ENCODE measurements at places on chromosomes 1 and 21.

DNA sequence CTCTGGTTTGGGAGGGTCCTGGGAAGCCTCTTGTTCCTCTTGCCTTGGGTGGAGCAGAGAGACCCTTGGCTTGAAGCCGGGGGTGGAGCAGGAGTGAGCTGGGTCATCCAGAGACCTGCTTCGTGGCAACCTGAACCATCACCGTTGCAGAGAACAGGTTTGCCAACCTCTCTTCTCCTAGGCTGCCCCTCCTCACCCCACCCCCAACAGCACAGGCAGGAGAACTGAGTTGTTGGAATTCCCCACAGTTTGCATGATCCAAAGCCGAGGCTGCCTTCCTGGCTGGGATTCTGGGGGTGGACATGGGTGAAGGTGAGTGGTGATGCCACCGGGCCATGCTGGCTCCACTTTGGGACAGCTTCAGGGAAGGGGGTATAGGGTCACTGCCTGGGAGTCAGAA is 2.2 kb downstream of the WNT4 start:
- DNase-seq: no peak

- no peak for DNase-seq
Measured at GRCh38 chr1:111864862-111865261, 109.2 kb downstream of the DDX20 start.

DNA sequence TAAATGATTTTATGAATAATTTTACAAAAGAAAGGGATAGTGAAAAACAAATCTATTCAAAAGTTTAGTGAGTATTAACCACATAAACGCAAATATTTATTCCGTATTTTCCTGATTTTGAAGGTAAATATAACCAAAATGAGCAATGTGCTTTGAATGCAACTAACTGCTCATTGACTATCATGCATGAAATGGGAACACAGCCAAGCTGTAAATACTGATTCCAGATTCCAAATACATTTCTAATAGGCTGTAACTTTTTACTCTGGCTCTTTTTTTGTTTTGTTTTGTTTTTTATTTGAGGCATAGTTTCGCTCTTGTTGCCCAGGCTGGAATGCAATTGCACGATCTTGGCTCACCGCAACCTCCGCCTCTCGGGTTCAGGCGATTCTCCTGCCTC is 41.8 kb downstream of the SELENOF start:
- DNase-seq: no peak

DNA sequence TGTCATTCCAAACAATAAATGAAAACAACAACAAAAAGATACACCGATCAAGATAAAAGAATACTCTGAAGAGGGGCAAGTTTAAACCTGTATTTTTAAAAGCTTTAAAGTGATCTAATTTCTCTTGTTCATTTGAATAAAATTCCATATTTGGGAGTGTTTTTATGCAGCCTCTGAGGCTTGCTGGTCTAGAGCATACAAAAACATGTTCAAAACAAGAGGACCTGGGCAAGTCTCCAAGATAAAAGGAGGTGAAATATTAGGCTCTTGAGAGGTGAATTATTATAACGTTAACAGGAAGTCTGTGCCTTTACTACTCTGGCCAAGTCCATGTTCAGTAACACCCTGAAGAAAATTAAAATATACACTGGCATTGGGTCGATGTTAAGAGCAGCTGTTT is 20.1 kb downstream of the URB1 start:
- DNase-seq: no peak

- DNase-seq: no peak
Measured at GRCh38 chr21:44957901-44958451, 18.1 kb downstream of the SLX9 start.

GRCh38 chr1:27655151-27655937 is 16.6 kb downstream of the IFI6 start:
- DNase-seq: no peak

DNA sequence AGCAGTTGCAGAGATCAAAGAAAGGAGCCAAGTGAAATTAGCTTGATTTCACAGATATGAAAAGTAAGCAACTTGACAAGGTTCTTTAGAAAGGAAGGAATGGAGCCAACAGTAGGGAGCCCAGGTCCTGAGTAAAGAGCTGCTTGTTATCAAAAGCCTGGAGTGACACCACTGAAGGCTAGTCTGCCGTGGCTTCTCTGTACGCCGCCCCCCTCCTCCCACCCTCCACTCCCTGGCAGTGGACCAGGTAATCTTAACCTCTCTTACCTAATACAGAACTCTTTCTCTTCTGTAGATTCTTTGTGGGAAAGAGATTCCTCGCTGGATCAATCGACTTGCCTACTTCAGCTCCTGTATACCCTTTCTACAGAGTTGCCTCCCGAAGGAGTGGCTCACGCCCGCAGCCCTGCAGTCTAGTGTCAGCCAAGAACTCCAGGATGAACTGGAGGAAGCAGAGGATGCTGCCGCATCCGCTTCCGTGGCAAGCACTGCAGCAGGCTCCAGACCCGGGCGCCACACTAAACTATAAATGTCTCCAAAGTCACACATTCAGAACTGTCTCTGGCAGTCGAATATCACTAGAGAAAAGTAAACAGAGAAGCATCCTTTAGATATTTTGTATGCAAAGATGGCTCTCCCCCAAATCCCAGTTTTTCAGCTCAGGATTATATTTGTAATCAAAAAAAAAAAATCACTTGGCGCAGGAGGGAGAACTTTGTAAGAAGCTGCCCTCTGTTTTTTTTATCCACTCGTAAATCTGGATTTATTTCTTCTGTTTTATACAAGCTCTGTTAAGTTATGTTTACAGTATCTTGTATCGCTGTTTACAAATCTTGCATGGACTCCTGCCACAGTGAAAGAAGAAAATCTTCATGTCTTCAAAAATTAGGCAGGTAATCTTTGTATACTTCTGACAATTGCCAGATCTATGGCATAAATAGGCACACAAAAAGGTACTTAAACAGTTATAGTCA is 52.6 kb downstream of the DESI2 start:
- no peak for DNase-seq

- DNase-seq: no peak
Measured at GRCh38 chr1:200131551-200132125, 104.1 kb downstream of the NR5A2 start.

DNA sequence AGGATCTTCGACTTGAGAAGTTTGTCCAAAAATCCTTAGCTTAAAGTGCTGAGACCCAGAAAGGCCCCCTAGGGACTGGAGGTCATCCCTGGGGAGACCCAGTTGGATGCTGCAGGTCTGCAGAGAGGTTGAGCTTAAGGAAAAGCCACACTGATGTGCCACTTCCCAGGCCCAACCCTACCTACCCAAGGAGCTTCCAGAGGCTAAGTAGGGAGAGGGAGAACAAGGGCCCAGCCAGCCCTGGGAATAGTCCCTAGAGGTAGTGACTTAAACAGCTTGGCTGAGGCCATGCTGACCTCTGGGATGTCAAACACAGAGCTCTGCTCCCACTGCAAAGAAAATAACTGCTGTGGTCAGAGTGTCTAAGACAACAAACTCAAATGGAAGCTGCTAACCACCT is 693.7 kb downstream of the MATN1 start:
- DNase-seq: no peak

- DNase-seq: no peak
Measured at GRCh38 chr1:201563941-201564340, 25.0 kb downstream of the NAV1 start.

- no peak for DNase-seq
Measured at GRCh38 chr1:172125812-172126430, 284.6 kb downstream of the DNM3 start.

GRCh38 chr1:153805042-153805745 is 30.0 kb downstream of the SLC27A3 start:
- DNase-seq: peak; percentile 41

DNA sequence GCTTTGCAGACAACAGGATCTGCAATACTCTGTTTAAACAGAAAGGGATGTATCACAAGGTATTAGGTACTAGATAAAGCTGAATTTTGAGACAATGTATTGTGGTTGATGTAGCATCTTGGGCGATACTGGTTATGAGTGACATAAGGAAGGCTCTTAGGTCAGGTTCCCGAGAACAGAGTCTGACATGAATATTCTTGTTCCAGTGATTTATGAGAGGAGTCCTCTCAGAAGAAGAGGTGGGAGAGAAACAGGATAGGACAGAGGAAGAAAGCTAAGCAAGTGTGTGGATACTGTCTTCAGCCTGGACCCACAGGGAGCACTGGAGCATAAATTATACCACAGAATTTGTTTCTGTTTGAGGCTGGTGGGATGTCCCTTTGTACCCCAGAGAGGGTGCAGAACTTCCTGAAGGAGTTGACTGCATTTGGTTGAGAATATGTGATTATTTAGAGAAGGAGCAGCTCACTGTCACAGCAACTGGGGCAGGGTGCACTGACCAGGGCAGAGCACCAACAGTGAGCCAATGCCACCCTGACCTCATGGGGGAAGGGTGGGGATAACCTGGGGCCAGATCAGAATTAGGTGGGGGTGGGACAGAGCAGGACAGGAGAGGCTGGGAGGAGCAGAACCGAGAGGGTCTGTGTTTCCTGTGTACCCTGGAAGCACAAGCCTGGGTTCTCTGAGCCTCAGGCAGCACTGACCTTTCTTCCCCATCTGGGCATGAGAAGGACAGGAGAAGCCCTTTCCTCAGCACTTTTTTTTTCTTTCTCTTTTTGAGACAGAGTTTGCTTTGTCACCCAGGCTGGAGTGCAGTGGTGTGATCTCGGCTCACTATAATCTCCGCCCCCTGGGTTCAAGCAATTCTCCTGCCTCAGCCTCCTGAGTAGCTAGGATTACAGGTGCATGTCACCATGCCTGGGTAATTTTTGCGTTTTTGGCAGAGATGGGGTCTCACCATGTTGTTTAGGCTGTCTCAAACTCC is 36.3 kb upstream of the SLC6A9 start:
- no peak for DNase-seq

GRCh38 chr1:26072305-26072704 is 4.9 kb upstream of the TRIM63 start:
- no peak for DNase-seq

DNA sequence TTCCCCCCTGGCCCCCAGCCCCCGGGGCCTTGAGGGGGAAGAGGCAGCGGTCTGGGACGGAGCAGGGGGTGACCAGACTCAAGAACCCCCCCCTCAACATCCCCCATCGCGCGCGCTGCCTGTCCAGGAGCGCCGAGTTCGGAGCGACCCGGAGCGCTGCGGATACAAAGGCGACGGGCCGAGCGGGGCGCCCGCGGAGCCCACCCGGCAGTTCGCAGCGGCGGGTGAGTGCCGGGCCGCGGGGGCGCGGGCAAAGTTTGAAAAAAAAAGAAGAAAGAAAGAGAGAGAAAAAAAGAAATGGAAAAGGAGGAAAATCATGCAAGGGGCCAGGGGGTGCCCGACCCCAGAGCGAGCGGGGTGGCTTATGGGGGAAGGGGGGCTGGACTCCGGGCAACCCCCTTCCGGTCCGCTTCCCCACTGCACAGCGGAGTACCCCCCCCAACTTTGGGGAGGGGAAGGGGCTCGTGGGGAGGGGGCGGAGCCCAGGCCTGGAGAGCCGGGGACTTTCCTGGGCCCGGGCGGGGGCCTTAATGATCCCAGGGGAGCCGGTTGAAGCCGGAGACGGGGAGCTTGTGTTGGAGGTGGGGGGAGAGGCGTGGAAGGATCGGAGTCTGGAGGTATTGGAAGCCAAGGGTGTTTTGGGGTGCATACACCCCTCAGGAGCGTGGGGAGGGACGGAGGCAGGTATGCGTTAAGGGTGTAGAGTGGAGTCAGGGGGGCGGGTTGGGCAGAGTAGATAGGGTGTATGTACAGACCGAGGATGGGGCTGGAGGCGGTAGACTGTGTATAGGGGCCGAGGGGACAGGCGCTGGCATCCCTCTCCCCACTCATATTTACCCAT is 502 bp downstream of the VANGL2 start:
- DNase-seq: no peak

GRCh38 chr1:38444311-38444710 is 397.7 kb upstream of the POU3F1 start:
- DNase-seq: peak; percentile 31

GRCh38 chr1:55420929-55421716 is 206.0 kb upstream of the USP24 start:
- no peak for DNase-seq

DNA sequence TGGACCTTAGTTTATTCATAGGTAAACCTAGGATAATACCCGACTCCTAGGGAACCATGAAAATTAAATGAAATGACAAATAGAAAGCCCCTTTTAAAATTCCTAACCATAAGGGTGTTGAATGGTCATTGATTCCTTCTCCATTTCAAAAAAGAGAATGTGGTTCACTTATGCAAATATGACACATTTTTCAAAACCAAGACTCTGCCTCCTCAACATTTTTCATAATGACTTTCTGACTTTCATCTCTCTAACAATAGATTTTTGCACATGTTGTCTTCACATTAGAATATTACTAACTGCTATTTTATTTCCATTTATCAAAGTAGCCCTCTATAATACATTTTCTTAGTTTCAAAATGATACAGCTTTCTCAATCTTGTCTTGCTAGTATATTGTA is 169.1 kb downstream of the NTNG1 start:
- no peak for DNase-seq

- no peak for DNase-seq
Measured at GRCh38 chr1:119743308-119743707, 25.4 kb downstream of the HMGCS2 start.

- no peak for DNase-seq
Measured at GRCh38 chr1:220274251-220274855, 2.1 kb upstream of the RAB3GAP2 start.

DNA sequence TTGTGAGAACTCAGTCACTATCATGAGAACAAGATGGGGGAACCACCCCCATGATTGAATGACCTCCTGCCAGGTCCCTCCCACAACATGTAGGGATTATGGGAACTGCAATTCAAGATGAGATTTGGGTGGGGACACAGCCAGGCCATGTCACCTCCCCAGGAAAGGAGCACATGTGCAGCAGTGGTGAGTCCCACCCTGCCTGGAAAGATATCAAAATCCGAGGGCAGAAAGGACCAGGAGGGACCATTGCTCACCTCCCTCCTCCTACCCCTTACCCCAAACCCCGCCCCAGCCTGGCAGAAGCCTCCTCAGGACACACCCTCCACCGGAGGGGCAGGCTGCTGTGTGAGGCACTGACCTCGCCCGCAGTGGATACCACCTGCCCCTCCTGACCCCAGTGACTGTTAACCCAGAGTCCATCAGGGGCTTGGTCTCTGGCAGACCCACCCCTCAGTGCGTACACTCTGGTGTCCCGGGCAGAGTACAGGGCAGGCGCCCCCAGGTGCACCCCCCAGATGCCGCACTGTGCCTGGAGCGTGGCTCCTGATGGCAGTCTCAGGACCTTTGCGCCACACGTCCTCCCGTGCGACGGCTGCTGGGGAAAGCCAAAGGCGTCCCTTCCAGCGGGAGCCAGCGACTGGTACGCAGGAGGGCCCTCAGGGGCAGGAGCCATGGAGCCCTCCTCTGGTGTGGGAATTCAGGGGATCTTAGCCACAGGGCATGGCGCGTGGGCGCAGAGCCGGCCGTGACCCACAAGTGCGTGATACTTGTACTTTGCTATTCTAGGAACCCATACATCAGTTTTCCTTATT is 20.9 kb downstream of the PDXK start:
- no peak for DNase-seq
